ENCODE measurements at places on chromosomes 2 and 18. TPM values are rescaled to one million over a fixed set of nuclear protein-coding genes. Genes with fewer than 3 reads are reported as not detected.

DNA sequence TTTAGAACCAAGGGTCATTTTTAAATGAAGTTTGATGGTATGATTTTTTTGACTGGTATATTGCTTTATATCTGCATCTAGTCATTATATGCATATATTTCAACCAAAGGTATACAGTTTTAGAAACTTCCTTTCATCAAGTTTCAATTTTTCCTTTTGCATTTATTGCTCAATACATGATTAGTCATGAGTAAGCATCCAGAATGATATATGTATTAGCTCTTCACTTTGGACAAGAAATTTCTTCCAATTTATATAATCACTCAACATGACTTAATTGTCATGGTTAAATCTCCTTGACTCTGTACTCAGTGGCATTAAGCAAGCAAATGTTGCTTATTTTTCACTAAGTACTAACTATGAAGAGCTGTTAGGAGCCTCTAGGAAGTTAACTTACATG lies 123.6 kb downstream of the PLCL1 start:
- no peak for DNase-seq

The BBS5 gene
- 8.7 TPM for total RNA-seq

The CD207 gene
- not detected for total RNA-seq

The CREB1 gene
- total RNA-seq, result 54.5 TPM

The HOXD4 gene
- 13.8 TPM for total RNA-seq

- DNase-seq, result no peak
Measured at GRCh38 chr2:233482616-233483015, 84.0 kb downstream of the USP40 start.

DNA sequence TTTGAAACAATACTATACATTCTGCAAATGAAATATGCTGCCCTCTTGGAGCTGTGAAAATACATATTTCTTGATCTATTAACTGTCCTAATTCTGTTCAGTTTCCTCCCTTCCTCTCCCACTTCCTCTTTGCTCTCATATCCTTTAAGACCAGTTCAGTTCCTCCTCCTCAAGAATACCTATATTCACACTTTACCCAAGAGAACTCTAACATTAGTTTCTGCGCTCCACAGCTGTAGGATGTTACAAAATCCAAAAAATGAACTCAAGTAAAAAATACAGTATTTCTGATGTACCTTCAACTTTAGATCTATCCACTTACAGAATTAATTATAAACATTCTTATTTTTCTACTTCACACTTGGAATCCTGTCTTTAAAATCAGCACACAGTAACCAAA lies 5.4 kb downstream of the ITSN2 start:
- DNase-seq, result no peak

GRCh38 chr2:12675801-12676200 lies 40.9 kb upstream of the TRIB2 start:
- no peak for DNase-seq

DNA sequence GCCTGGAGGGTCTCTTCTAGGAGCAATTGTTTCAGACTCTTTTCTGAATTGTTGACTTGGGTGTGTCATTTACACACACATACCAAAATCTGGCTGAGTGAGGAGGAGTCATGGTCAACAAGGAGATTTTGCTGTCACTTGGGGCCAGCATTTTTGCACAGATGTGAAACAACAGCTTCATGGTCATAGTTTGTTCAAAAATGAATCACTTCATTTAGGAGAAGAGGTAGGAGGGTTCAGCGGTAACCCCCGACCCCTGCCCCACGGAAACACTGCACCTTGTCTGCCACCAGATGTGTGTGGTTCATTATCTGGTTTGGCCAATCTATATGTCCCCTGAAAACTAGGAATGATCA lies 42.2 kb downstream of the LBH start:
- no peak for DNase-seq

DNA sequence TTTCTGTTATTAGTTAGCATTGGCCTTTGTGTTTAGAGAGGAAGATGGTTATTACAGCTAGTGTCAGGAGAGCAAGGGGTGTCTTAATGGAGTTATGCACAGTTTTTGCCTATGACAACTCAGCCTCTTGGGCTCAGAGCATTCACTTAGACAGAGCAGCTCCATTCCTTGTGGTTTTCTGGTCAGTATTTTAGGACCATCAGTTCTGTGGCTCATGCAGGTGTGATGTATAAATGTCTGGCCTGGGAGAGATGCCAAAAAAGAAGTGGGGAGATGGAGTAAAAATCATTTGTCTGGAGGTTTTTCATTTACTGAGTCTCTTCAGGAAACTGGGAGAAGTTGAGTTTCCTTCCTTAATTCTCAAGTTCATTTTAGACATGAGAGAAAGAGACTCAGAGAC lies 79.7 kb downstream of the PRKCE start:
- no peak for DNase-seq

The COMMD1 gene
- total RNA-seq, result 44.1 TPM

GRCh38 chr2:215839816-215840215 lies 173.5 kb downstream of the MREG start:
- no peak for DNase-seq

The G6PC2 gene
- total RNA-seq, result not detected

DNA sequence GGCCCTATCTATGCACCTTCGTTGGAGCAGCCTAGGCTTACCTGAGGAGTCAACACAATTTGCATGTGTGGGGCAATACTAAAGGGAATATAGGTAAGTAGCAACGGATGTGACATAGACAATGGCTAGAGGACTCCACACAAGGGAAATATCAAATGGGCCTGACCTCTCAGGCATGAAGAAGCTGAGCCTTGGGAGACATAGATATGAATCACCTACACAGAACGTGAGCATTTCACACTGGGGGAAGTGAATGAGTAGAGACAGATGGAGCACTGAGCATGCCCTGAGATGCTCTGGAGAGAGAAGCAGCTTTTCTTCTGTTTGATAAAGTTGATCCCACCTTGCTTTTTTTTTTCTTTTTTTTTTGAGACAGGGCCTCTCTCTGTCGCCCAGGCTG lies 97.9 kb downstream of the ATL2 start:
- DNase-seq, result peak; percentile 69

- DNase-seq, result no peak
Measured at GRCh38 chr2:179913809-179914208, 52.4 kb upstream of the ZNF385B start.

DNA sequence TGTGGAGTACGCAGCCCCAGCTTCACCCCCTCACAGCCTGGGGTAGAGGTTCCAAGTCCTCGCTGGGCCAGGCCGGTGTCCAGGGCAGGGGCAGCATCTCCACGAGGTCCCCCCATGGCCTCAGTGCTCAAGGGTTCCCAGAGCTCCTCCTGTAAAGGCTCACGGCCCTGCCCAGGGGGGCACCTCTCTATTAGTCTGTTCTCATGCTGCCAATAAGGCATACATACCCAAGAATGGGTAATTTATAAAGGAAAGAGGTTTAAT lies 38.8 kb downstream of the TDRD15 start:
- DNase-seq, result no peak

The LOXHD1 gene
- 0.14 TPM for total RNA-seq

The OBSL1 gene
- 41.0 TPM for total RNA-seq
